ENCODE measurements at places on chromosomes 1 and 21.

GRCh38 chr1:89363638-89364536, at the start of gene GBP6:
Gene GBP6, plus strand, starts transcription at chr1:89364059. Its CDS starts 4,493 bp downstream, at chr1:89368552.
- peak; percentile 63 for DNase-seq

- DNase-seq = peak; percentile 89
These were observed 88.7 kb upstream of the IFFO2 start for GRCh38 chr1:19044975-19045831.

GRCh38 chr1:228861832-228862180, 126.5 kb downstream of the RHOU start:
- DNase-seq = no peak

- DNase-seq = no peak
These were observed 24.2 kb downstream of the PRKCZ start for GRCh38 chr1:2074396-2074795.

GRCh38 chr1:32352239-32352745, 10.0 kb downstream of the FAM229A start:
- no peak for DNase-seq

GRCh38 chr1:1842360-1843146, 48.3 kb downstream of the GNB1 start:
- no peak for DNase-seq

- peak; percentile 86 for DNase-seq
These were observed 59.1 kb downstream of the FAAP20 start for GRCh38 chr1:2135441-2135841.

DNA sequence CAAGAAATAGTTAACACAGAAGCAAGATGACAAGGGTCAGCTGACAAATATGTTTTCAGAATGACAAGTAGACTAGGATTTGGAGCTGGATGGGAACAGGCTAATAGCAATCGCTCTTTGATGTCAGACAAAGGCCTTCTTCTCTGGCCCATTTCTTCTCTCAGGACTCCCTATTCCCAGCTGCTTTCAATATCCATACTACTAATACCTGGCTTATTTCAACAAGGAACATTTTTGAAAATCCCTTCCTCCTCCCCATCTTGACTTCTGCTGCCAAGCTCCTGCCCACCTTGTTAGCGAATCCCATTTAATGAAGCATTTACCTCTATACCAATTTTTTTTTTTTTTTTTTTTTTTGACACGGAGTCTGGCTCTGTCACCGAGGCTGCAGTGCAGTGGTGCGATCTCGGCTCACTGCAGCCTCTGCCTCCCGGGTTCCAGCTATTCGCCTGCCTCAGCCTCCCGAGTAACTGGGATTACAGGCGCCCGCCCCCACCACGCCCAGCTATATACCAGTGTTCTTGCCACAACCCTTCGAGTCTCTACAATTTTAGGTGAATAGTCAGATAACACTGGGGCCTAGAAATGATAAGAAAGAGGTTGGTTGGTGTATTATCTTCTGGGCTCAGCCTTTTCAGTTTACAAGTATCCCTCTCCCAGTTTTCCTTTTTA, 68.4 kb downstream of the MACF1 start:
- no peak for DNase-seq

- no peak for DNase-seq
These were observed 93.5 kb downstream of the NRDC start for GRCh38 chr1:51784997-51785421.

GRCh38 chr1:213530611-213531320, 457.0 kb upstream of the PROX1 start:
- no peak for DNase-seq

GRCh38 chr1:44842862-44843655, at the start of gene PTCH2:
Gene PTCH2, minus strand, starts transcription at chr1:44843253. Its CDS starts 321 bp downstream, at chr1:44842932.
- peak; percentile 57 for DNase-seq

All from M059J (cell line).